ENCODE measurements at places on chromosomes 5 and 9. TPM values are rescaled to one million over a fixed set of nuclear protein-coding genes. Genes with fewer than 3 reads are reported as not detected.

BTNL3 gene
- 0.10 TPM for total RNA-seq

SUSD3 gene
- total RNA-seq: 56.8 TPM

DNA sequence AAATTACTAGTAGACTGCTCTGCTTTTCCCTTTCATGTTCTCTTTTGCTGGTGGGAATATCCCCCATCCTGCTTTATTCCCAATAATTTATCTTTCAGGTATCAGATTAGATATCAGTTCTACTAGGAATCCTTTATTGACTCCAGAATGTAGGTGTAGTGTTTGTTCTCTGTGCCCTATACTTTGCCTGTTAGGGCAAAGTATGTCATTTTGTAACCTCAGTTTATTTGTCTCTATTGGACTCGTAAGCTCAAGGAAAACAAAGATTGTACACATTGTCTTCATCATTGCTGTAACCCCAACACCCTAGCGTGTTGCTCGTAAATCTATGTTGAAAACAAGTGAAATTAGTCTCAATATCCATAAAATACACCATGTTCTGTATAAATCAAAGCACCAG is 190.5 kb downstream of the COMMD10 start:
- H3K36me3 ChIP-seq: peaks cover 10% of the 10 kb centered on the region
- H3K4me3 ChIP-seq: no peak overlapping the region
- no peak overlapping the region for H3K27ac ChIP-seq
- H3K27me3 ChIP-seq: no peaks in the 10 kb centered on the region
- H3K4me1 ChIP-seq: no peaks in the 10 kb centered on the region

DNA sequence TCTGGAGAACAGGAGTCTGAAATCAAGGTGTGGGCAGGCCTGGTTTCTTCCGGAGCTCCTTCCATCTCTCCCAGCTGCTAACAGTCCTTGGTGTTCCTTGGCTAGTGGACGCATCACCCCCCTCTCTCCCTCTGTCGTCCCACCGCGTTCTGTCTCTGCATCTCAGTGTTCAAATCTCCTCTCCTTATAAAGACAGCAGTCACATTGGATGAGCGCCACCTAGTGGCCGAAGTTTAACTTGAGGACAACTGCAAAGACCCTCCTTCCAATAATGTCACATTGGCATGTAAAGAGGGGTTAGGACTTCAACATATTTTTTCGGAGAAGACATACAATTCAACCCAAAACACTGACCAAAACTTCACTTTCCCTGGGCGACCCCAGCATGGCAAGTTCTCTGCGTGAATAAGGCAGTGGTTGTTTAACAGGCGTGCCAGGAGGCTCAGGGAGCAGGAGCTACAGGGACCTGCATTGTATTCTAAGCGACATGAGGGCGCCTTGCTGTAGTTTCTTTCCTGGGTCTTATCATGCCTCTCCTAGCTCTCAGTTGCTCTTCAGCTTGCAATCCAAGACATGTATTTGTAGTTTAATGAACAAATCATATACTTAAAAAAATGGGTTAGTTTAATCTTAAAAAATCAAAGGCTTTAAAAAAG is 27.9 kb upstream of the BASP1 start:
- no peak overlapping the region for H3K27ac ChIP-seq
- H3K4me3 ChIP-seq: no peak overlapping the region
- H3K36me3 ChIP-seq: no peaks in the 10 kb centered on the region
- H3K27me3 ChIP-seq: peaks cover 22% of the 10 kb centered on the region
- peaks cover 5% of the 10 kb centered on the region for H3K4me1 ChIP-seq

- H3K27me3 ChIP-seq: peaks cover 18% of the 10 kb centered on the region
Observed at GRCh38 chr5:67234671-67235176, 38.1 kb upstream of the CD180 start.
